ENCODE measurements at places on chromosomes 4 and X.

GRCh38 chr4:138499627-138500026, 257.5 kb upstream of the SLC7A11 start:
- no peak for DNase-seq

DNA sequence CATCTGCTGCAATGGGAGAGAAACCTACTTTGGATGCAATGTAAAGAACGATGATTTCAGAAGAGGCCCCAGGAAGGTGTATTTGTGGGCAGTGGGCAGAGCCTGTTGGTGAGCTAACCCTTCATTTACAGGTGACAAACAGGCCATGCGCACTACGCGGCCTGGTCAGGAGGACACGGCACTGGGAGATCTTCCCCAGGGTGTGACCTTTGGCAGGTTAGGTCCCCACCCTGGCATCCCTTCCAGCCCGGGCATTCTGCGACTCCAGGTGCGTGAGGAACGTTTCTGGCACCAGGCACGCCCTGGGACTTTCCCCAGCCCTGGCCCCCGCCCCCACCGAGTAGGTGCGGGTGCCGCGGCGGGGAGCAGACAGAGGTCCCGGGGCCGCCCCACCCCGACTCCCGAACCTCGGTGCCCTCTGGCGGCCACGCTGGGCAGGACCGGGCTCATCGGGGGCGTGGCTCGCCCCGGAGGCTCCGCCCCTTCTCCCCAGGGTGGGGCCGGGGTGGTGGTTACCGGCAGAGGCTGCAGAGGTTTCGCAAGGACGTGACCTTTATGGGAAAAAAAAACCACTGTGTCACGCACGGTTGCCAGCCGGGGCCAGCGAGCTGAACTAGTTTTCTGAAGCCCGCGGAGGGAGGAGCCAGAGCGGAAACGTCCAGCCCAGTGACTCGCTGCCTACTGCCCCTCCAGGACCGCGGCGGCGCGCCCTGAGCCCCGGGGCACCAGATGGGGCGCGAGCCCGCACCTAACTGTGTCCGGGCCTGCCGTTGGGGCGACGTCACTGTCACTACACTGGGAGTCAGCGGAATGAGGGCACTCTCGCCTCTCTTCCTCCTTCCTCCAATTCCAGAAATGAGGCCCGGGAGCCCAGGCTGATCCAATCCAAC, 5.0 kb upstream of the NYX start:
- DNase-seq, result peak; percentile 94

GRCh38 chr4:145490796-145491195, 9.1 kb downstream of the SMAD1 start:
- no peak for DNase-seq

- no peak for DNase-seq
These were observed 45.0 kb upstream of the LEF1 start for GRCh38 chr4:108213723-108214122.

- no peak for DNase-seq
These were observed 10.4 kb downstream of the LIMCH1 start for GRCh38 chr4:41548305-41548880.

DNA sequence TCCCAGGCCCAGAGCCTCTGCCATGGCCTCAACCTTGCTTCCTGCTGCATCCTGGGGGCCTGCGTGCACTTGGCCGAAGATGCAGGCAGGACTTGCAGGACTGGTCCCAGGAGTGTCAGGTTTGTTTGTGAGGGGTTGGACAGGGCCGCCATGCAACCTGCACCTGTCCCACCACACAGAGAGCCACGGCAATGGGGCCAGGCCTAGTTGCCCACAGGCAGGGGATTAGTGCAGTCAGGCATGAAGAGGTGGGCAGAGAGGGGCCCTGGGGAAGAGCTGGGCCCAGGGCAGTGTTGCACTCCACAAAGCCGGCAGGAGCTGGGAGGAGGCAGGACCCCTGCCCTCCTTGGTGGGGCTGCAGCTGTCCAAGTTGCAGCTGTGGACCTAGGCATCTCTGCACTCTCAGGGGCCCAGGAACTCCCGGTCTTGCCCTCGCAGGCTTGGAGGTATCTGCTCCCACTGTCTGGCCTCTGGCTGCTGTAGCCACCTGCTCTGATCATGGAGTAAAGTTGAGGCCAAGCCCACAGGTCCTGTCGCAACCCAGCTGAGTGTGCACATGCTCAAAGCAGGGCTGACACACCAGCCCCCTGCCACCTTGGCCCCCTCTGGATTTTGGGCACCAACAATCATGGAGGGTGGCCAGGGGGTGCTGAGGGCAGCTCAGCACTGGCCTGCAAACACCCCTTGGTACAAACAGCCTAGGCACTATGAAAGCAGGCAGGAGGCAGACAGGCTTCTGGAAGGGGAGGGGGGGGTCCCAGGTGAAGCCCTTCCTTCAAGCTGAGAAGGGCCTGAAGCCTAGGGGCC, 190.4 kb upstream of the PCDH10 start:
- no peak for DNase-seq

DNA sequence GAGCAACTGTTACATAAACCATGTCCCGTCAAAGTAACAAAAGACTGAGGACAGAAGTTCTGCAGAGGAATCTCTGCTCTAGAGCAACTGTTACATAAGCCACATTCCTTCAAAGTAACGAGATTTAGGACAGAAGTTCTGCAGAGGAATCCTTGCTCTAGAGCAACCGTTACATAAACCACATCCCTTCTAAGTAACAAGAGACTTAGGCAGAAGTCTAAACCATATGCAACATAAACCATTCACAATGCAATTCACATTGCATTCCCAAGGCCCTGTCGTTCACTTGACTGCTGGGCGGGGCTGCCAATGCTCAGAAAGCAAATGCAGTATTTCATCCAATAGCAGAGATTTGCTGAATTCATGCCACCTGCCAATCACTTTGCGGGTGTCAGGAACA, 124.4 kb upstream of the PUDP start:
- no peak for DNase-seq

DNA sequence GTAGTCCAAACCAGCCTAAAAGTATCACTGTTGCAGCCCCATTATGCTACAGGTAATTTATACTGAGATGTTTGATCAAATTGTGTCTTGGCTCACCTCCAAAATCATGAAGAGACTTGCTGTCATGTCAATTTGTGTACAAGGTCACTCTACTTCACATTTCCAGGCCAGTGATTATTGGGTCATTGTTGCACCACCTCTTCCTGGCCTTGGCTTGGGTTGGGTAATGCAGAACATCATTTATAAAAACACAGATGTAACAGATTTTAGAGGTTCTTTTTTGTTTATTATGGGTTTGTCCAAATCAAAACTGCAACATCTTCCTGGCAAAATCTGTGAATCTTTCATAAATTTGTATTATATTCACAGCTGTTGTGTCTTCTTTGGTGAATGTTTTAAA, 459.5 kb downstream of the ANKRD50 start:
- no peak for DNase-seq

- no peak for DNase-seq
These were observed 183.4 kb downstream of the ANKRD50 start for GRCh38 chr4:124529131-124529530.
